ENCODE measurements at places on chromosomes 5 and 9.

- DNase-seq = peak; percentile 75
Measured at GRCh38 chr5:176837707-176838115, 27.4 kb downstream of the UNC5A start.

DNA sequence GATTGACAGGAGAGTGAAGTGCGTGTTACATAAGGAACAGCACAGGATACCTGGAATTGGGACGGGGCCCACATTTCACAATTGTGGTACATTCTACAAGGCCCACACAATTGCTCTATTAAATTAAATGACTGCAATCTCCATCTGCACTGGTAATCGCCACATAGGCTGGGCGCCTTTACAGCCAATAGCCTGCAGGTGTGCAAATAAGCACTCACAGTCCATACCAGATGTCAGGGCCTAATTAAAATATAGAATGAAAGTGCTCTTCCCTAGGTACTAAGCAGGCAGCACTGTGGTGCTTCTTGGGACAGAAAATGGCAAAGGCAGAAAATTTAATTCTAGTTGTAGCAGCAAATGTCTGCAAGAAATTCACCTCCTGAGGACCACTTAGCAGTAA, 82.7 kb downstream of the ATP10B start:
- no peak for DNase-seq

- no peak for DNase-seq
Measured at GRCh38 chr5:61635271-61635670, 303.2 kb downstream of the ZSWIM6 start.

DNA sequence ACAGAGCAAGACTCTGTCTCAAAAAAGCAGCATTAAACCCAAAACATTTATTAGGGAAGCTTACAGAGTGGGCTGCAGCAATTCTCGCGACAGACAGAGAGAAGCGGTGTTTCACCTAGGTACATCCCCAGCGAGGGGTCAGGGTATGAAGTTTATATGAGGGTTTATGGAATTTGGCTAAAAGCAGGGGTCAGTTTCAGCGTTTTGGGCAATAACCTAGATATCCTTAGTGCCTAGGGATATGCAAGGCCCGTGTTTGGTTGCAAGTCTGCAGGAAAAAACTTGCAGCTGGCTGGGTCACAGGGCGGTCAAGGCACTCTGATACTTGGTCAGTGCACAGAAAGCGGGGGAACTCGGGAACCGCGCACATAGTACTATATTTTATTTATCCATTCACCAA, 649 bp upstream of the GLE1 start:
- no peak for DNase-seq

- no peak for DNase-seq
Measured at GRCh38 chr5:15474143-15474719, 25.7 kb upstream of the FBXL7 start.

GRCh38 chr5:94620256-94620655, 1.8 kb downstream of the SLF1 start:
- DNase-seq = no peak

- DNase-seq = peak; percentile 58
Measured at GRCh38 chr9:110923601-110924000, 114.7 kb downstream of the LPAR1 start.

- DNase-seq = no peak
Measured at GRCh38 chr9:94176608-94177007, 82.5 kb upstream of the ZNF169 start.

DNA sequence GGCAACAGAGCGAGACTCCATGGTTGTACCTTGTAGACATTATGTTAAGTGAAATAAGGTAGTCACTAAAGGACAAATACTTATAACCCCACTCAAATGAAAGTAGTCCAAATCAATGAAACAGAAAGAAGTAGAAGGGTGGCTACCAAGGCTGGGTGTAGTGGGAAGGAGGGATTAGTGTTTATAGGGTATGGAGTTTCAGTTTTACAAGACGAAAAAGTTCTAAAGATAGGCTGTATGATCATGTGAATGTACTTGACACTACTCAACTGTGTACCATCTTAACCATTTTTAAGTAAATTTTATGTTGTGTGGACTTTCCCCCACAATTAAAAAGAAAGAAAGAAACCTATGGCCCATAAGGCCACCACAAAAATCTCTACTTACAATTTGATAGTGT, 32.2 kb downstream of the ALDH7A1 start:
- no peak for DNase-seq

DNA sequence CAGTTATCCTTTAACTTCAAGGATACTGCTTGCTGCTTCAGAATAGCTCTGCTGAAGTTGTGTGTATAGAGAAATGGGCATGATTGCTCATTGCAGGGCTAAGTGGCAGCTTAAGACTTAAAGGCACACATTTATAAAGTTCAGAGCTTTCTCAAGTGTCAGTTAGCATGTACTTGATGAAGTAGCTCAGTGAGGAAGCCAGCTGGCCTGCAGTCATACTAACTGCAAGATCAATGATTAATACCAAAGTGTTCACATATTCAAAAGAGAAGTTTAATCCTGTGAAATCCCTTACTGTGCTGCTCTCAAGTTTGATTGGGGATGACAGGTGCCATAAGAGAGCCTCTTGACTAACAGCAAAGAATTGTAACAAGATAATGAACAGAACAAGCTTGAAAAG, 483.4 kb upstream of the NUDT12 start:
- DNase-seq = no peak

DNA sequence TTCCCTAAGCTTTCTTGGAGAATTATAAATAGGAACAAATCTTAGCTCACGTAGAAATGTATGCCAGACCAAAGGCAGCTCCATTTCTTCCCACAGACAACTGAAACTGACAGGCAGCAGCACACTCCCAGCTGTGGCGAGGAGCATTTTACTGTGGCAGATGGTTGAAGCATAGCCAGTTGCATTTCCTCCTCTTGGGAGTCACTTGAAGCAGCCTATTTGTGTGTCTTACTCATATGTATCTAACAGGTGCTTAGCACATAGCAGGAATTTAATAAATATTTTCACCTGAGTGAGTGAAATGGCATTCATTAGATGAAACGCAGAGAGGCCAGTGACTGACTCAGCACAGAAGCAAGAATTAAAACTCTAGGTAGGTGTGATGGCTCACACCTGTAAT, 12.3 kb upstream of the MTMR12 start:
- DNase-seq = no peak

DNA sequence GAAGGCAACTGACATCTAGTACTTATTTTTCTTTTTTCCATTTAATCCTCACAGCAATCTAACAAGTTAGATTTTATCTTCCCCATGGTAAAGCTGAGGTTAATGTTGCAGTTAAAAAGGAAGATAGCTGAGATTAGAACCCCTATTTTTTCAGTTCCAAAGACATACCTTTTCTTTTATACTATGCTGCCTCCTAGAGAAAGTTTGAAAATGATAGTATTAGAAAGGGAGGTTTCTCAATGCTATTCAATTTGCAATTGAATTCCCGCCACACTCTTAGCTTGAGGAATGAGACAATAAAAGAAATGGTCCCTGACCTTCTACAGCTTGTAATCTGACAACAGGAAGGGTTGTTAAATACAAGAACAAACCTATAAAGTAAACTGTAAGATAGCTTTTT, 195.9 kb upstream of the TRIM32 start:
- peak; percentile 12 for DNase-seq

- DNase-seq = peak; percentile 24
Measured at GRCh38 chr5:89289604-89290003, 406.6 kb upstream of the MEF2C start.

- DNase-seq = no peak
Measured at GRCh38 chr9:90131568-90131967, 511.1 kb downstream of the DIRAS2 start.

DNA sequence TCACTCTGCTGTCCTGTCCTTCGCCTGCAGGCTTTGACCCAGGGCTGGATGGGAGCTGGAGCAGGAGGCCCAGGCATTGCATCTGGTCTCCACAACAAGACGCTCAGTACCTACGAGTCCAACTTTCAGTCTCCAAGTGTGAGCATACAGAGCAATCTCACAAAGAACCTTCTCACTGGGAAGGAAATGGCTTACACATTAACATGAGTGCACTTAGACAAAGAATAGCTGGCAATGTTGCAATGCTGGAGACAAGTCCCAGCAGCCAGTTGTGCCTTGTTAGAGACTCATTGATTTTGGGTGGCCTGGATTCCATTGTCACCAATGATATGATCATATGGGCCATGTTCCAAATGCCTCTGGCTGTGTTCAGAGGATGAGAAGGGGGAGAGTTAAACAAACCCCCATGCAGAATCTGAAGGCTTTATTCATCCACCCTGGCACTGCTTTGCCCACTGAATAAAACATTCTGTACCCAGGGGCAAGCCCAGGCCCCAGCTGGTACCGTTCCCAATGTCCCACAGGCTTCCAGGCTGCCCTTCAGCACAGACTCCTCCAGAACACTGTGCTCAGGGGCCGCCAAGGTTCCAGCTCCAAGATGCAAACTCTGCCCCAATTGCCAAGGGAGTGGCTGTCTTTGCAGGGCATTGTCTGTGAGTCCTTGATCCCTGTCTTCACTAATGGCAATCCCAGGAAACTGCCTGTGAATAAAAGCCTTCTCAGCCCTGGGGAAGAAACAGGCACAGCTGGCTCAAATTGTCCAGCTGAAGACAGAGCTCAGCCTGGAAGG, 185.5 kb downstream of the HSD17B3 start:
- DNase-seq = no peak

- no peak for DNase-seq
Measured at GRCh38 chr5:40124367-40124766, 555.3 kb upstream of the PTGER4 start.

GRCh38 chr5:159874263-159874662, 42.0 kb upstream of the ADRA1B start:
- no peak for DNase-seq

- DNase-seq = peak; percentile 69
Measured at GRCh38 chr5:137622850-137623249, 113.0 kb downstream of the KLHL3 start.

GRCh38 chr9:130711469-130711868, 17.9 kb downstream of the EXOSC2 start:
- no peak for DNase-seq

- DNase-seq = no peak
Measured at GRCh38 chr9:121298689-121299466, 30.9 kb downstream of the GSN start.

DNA sequence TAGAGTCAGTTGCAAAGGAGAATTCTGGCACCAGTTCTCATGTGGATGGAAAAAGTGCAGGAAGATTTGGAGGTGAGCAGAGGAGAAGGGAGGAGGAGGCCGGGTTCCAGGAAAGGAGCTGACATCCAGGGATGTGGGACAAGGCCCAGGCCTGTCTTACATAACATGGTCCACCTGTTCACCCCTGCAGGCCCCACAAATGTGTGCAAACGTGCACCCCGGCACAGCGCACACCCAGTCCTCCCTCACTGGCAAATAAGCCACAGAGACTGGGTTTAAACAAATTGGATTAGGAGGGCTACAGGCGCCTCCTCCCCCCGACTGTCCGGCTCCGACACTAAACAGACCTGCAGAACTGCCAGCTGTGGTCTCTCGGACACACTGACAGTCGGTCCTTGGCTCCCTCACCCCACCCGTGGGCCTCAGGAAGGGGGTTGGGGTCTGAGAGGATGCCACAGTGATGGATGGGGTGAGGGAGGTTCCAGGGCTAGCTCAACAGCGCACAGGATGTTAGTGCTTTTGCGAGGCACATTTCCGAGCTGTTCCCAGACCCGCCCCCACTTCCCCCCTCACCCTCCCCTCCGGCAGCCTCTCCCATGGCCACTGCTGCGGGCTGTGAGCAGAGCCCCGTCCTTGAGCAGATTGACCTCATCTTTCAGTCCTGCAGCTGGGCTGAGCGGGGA, 43.4 kb upstream of the IL17B start:
- no peak for DNase-seq

DNA sequence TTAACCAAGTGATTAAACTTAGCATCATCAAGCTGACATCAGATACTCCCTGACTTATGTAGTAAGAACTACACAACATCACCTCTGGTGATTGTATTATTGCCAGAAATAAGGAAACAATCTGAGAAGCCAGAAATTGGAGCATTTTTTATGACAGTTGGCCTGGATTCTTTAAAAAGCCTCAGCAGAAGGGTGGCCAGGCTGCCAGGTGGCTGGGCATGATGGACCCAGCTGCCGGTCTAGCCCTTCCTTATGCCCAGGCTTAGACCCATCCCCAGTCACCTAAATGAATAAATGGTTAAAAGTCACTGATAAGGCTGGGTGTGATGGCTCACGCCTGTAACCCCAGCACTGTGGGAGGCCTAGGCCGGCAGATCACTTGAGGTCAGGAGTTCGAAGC, 12.8 kb downstream of the OR1K1 start:
- DNase-seq = no peak

GRCh38 chr9:125707472-125707804, 430 bp upstream of the MAPKAP1 start:
- no peak for DNase-seq

- peak; percentile 16 for DNase-seq
Measured at GRCh38 chr9:105405514-105406131, 42.2 kb upstream of the FSD1L start.

GRCh38 chr5:154368041-154368800, 77.6 kb upstream of the SAP30L start:
- DNase-seq = peak; percentile 93

DNA sequence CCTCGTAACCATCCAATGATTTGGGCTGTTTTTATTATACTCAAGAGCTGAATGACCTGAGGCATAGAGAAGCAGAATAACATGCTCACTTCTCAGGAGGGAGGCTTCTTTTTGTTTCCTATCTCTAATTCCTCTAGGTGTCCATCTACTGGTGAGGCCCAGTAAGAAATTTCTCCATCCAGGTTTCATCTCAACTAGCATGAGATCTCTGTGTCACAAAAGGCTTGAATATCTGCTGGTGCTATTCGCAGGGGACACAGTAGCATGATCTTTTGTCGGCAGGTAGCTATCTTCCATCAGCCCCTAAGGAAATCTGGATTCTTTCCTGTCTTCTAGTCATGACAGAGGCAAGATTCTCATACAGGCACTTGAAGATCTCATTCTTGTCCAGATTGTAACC, 8.9 kb downstream of the IFNE start:
- DNase-seq = no peak

DNA sequence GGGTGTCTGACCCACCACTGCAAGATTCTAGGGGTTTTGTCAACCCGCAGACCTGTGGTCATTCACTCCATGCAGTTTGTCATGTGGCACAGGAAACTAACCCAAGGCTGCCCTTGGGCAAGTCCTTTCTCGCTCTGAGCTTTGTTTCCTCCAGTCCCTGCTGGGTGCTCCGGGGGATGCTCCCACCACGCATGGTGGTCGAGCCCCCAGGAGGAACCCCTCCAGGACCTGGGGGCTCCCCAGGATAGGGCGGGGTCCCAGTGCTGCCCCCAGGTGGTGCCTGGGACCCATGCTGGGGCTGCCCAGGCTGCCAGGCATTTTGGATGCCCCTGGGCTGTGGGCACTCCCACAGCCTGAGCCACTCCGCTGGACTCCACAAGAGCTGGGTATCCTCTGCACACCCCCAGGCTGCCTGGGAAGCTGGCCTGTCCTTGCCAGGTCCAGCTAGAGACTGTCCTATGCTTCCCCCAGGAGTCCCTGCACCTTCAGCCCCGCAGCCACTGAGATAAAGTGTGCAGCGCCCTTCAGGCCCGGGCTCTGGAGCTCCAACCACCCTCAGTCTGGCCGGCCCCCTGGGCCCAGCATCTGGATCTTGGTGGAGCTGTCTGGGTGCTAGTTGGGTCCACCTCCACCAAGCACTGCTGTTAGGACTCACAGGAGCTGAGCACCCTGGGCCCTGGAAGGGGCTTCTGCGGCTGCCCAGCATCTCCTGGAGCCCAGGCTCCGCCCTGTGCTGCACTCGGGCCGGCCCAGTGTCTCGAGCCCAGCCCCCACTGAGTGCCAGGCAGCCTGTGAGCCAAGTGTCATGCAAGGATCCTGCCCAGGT, 104.3 kb downstream of the PHF2 start:
- no peak for DNase-seq

- no peak for DNase-seq
Measured at GRCh38 chr5:57466544-57466943, 16.1 kb downstream of the ACTBL2 start.

GRCh38 chr5:28014779-28015178, 976.4 kb upstream of the CDH9 start:
- no peak for DNase-seq

Measured in fibroblast of gingiva (primary cell).